ENCODE measurements at places on chromosomes 6 and 20.

- no peak for DNase-seq
These were observed at the start of gene SPO11 for GRCh38 chr20:57329608-57330221. Gene SPO11 (plus strand): TSS chr20:57329803. CDS start chr20:57329868, 65 bp downstream.

DNA sequence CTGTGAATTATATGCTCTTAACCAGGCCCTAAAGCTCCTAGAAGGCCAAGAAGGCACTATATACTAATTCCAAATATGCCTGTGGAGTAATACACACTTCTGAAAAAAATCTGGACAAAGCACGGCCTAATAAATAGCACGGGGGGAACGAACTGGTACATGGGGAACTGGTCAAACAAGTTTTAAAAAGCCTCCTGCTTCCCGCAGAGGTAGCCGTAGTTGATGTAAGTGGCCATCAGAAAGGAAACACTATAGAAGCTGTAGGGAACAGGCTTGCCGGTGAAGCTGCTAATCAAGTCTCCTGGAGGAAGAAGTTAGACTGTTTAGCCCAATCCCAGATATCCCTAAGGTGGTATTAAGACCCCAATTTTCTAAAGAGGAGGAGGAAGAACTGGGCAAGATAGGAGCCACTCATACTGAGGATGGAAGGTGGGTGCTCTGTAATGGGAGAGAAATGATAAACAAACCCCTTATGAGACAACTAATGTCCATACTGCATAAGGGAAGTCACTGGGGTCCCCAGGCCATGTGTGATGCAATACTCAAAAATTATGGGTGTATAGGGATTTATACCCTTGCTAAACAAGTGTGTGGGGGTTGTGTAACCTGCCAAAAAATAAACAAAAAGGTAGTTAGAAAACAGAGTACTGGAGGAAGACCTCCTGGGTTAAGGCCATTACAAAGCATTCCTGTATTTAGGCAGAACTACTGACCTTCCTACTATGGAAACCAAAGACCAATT is 27.1 kb upstream of the ZNF318 start:
- DNase-seq = no peak

DNA sequence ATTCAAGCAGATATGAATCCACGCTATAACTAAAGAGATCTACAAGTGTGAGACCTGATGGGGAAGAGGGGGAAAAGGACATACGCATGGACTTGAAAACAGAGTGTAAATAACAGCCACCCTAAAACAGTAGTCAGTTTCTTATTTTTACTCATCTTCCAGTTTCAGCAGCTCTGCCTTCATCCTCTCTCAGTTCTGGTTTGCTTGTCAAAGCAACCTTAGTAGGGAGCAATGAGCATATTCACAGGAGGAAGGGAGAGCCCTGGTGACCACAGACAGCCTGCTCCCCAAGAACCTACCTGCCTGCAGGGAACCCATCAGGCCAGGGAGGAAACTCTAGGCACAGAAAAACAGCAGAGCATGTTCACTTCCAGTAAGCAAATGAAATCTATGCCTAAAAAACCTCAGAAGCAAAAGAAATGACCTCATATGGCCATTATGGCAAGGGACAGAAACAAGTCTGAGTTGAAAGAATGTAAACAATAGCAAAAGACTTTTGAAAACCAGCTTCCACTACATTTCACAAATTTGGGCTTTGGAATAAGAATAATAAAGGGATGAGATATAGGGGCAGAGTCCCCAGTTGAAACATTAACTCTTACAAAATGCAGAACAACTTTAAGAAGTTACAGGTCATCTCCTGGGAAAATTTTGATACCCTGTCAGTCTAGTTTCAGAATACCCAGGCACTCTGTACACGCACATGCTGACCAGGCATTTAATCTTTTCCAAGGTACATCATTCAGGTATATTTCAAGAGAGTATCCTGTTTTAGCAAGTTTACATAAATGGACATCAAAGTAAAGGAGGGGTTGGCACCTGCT is 120.8 kb upstream of the BCLAF1 start:
- DNase-seq = no peak

DNA sequence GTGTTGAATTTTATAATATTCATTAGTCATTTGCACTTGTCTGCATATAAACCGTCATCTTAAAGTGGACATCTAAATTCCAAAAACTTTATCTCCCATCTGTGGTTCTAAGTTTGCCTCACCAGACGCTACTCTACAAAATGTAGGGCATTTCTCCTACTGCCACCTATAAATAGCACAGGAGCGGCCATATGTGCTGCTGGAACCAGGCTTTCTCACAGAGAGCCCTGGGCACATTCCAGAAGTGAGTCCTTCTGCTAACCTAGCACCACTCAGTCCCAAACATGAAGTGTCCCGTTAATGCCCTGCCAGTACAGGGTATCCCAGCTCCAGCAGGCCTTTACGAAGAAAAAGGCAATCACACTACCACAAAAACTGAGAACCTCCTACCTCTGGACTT is 153.7 kb downstream of the TMEM242 start:
- no peak for DNase-seq

DNA sequence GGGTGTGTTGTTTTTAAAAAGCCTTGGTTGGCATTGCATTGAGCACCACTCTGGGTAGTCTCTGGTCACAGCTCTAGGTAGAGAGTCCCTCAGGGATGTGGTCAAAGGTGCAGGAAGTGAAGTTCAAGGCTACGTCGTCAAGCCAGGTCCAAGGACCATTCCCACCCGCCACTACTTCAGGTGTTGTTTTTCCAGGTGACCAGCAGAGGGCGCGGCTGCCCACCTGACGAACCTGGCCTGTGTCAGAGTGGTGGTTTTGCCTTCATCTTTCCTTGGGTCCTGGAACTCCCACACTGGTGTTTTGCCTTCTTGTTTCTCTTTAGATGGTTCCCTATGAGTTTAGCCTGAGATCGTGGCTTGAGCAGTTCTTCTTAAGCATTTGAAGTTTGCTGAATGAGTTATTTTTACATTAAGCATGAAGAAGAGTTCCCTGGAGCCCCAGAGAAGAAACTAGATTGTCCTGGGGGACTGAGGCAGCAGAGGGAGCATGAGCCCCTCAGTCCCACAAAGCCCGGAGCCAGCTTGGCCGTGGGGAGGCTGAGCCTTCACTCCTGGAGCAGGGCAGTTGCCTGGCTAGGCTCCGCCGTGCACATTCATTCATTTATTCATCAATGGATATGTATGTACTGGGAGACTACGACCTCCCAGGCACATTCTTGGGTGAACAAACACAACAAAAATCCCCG is 5.6 kb upstream of the PHACTR3 start:
- no peak for DNase-seq

DNA sequence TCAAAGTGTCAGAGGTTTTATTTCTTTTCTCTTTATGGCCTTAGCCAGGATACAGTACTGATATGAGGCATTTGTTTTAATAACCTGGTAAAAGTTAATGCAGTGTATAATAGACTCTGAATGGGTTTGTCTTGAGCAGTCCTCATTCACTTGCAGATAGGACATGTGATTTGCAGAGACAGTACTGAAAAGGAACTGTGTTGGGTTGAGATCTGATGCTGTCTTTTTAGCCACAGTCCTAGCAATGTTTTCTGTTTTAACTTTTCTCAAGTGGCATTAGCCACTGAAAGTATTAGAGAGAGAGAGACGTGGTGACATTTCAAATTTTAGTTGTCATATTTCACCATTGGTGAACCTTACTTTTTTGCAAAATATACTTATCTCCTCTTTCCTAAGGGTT is 547.2 kb upstream of the MAN1A1 start:
- no peak for DNase-seq

DNA sequence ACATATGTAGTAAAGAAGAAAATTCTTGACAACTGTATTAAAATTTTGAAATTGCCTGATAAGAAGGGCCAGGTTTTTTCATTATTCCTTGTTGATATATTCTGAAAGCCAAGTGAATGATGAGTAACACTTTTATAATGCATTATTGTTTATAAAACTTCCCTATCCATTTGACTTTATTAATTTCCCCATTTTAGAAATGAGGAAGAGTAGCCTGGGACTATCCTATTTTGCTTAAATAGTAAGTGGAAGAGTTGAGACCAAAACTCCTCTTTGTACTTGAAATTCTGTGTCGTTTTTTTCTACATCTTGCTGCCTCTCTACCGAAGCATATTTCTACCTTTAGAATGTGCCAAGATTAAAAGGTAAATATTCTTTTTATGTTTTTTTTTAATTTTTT is 39.7 kb downstream of the TRMT11 start:
- DNase-seq = no peak

GRCh38 chr6:99241905-99242534 is 107.5 kb downstream of the FAXC start:
- no peak for DNase-seq

GRCh38 chr6:83096791-83097190 is 29.3 kb downstream of the DOP1A start:
- DNase-seq = no peak

DNA sequence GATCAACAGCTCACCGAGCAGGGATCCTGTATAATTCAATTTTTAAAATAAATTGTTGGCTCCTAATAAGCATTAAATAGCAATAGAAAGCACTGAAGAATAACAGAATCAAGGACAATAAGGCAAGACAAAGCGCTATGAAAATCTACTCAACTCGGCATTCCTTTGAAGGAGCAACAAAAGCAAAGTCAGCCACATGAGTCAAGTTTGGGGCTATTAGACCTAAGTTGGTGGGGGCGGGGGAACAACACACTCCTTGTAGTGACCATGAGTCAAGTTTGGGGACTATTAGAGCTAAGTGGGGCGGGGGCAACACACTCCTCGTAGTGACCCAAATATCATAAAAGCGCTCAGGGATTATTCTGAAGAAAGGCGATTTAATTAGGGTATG is 120.0 kb downstream of the FOXC1 start:
- DNase-seq = no peak

DNA sequence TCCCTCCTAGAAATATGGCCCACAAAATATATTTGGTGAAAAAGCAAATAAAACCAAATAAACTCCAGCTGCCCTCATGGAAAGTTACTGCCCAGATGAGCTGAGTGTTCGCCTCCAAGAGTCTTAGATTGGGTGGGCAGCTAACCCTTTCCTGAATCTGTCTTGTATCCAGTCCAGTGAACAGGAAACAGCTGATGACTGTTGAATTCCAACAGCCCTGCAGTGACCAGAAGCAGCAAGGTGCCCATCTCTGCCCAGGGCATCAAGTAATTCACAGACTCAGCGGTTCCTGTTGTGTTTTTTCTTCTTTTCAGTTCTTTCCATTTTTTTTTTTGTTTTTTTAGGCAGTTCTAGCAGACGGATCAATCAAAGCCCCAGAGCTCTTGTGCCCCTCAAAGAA is 199.2 kb downstream of the UBE3D start:
- no peak for DNase-seq

DNA sequence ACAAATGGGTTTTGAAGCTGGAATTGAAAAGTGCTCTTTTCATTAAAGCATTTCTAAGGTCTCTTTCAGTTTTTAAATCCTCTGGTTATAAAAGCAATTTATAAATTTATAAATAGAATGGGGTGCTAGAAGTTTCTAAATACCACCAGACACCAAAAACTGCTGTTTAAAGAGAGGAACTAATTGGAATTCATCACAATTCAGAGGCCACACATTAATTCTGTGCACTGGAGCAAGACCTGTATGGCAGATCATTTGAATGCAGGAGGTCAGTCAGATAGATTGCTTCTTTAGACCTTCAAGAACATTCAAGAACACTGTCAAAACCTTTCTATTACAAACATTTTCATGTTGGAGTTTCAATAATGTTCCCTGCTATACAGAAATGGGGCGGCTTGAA is 55.1 kb downstream of the ALDH8A1 start:
- no peak for DNase-seq

- no peak for DNase-seq
These were observed 36.2 kb downstream of the THEMIS start for GRCh38 chr6:127864701-127865100.

GRCh38 chr6:7261852-7262461 is 51.0 kb downstream of the SSR1 start:
- DNase-seq = no peak

- DNase-seq = peak; percentile 82
These were observed at the start of gene SPATA2 for GRCh38 chr20:49915380-49916145. Gene SPATA2 (minus strand): TSS chr20:49915529. CDS start chr20:49908490, 7,039 bp downstream.

GRCh38 chr6:11208267-11208666 is 24.2 kb downstream of the NEDD9 start:
- no peak for DNase-seq

- DNase-seq = no peak
These were observed 323.8 kb downstream of the QKI start for GRCh38 chr6:163738304-163738703.

GRCh38 chr20:61126369-61127195 is 125.5 kb upstream of the CDH4 start:
- DNase-seq = no peak

DNA sequence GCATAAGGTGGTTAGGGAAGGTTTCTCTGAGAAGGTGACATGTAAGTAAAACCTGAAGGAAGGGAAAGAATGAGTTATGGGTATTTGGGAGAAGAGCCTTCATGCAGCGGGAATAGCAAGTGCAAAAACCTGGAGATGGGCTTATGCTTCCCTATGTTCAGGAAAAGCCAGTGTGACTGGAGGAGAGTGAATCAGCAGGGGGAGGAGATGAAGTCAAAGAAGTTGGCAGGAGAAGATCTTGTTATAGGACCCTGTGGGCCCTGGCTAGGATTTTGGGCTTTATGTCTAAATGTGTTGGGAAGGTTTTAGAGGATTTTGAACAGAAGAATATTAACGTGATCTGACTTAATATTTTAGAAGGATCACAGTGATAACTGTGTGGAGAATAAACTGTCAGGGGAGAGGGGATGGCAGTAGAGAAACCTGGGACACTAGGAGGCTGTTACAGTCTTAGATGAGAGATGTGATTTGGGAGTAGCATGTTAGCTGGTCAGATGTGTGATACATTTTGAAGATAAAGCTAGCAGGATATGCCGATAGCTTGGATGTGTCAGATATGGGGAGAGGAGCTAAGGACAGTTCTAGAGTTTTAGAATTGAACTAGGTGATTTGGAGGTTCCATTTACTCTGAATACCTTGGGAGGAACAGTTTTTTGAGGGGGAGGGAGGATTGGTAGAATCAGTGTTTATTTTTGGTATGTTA is 41.0 kb downstream of the PHF3 start:
- no peak for DNase-seq

All from activated T-helper 1 cell treated with Interleukin-2 at 50 U/mL for 16 hours (primary cell).